ENCODE measurements at places on chromosomes 11 and 22.

GRCh38 chr11:118592616-118593367, 14.6 kb upstream of the PHLDB1 start:
- no peak for DNase-seq

- no peak for DNase-seq
Measured at GRCh38 chr11:70230840-70231710, 28.0 kb downstream of the FADD start.

GRCh38 chr11:126527651-126528050, 172.2 kb downstream of the ST3GAL4 start:
- DNase-seq, result no peak

- DNase-seq, result no peak
Measured at GRCh38 chr22:46018859-46019258, 41.9 kb upstream of the WNT7B start.

- DNase-seq, result no peak
Measured at GRCh38 chr11:132539590-132540368, 992.5 kb downstream of the OPCML start.

GRCh38 chr11:116257883-116258282, 514.9 kb downstream of the BUD13 start:
- DNase-seq, result no peak

- DNase-seq, result no peak
Measured at GRCh38 chr11:117186431-117186761, 7.9 kb downstream of the SIDT2 start.

GRCh38 chr11:69870766-69871165, 51.5 kb upstream of the FGF3 start:
- no peak for DNase-seq

- no peak for DNase-seq
Measured at GRCh38 chr11:105245781-105246315, 106.3 kb upstream of the CARD18 start.

DNA sequence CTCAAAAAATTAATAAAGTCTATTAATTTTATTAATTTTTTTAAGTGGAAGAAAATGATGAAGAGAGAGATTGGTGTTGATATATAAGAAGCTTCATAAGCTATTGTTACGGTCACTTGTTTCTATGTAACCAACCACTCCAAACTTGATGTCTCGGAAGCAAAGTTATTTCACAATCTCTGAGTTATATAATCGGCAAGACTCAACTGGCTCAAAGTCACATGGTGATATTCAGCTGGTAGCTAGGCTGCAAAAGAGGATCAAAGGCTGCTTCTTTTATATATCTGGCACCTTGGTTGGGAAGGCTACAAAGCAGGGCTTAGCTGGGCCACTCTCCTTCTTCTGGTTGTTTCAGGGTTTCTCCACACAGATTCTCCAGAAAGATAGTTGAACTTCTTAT, 245.1 kb upstream of the ARHGAP42 start:
- DNase-seq, result no peak

DNA sequence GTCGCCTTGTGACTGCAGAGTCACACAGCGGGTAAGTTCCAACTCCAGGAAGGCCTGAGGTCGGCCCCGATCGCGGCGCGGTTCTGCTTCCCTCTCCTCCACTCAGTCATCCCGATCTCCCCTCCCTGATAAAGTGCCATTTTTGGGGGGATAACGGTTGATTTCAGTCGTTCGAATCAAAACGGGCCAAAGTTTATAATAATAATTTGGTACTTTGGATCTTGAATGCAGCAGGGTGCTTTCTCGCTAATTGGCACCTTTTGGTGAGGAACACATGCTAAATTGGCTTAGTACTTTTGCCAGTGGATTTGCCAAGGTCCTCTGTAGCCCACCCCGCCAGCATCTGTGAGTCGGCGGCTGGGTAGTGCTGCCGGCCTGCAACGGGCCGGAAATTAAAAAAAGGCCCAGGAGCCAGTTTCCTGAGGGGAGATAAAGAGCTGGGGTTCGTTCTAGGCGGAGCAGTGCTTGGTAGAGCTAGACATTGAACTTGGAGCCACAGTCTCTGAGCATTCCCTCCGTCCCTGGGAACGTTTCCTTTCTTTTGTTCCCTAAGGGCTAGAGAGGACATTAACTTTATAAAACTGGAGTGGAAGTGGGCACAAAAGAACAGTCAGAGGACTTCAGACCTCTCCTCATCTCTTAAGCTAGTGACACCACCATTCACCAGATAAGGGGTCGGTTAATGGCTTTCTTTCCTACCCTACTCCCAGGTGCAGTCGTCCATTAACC, 997 bp downstream of the UBE2L3 start:
- peak; percentile 41 for DNase-seq

GRCh38 chr11:125389339-125390166, 106.5 kb downstream of the FEZ1 start:
- no peak for DNase-seq

DNA sequence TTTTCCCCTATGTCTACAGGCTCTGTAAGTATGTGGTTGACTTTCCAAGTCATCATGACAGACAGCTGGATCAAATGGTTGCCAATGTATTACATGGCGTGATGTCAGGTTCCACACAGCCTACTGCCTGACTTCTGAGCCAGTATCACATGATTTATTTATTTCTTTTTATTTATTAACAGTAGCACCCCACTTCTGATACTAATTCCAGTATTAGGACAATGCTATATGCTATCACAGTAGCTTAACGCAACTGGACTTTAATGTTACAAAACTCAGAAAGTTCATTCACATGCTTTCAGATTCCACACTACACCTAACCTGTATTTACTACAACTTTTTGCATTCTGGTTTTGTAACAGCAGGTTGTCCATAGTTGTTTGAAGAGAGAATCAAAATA, 17.7 kb upstream of the C11orf24 start:
- no peak for DNase-seq

GRCh38 chr11:60121264-60121663, 32.8 kb downstream of the MS4A2 start:
- no peak for DNase-seq

DNA sequence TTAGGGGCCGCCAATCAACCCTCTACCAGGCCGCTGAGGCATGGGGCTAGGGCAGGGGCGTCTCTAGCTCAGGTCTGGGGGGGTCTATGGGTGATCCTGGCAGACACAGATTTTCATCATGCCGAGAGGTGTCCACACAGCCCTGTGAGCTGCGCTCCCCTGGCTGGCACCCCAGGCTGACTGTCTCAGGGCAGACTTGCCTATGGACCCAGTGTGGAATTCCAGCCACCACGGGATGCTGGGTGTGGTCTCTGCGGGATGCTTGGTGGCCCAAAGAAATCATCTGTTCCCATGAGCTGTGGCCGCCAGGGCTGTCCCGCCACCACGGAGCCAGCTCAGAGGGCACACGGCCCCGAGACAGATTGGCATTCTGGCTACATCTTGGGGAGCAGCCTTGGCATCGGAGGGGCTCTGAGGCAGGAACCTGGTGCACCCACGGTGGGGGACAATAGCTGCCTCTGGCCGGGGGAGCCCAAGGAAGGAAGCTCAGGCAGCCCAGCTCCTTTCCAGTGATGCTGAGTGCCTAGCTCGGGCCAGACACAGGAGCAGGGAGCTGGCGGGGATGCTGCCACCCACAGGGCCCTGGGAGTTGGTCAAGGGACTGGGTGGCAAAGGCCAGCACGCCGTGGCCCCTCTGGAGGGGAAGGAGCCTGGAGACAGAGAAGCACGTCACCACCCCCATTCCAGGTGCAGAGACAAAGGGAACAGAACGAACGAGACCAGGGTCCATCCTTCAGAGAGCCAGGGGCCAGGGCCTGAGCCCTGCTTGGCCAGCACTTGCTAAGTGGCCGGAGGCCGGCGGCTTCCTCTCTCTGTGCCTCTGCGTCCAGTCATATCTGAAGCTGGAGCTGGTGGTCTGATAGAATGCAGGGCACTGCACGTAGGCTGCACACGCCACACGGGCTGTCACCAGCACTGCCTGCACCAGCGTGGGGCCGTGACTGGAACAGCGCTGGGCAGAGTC, 64.4 kb upstream of the FGF3 start:
- DNase-seq, result no peak

DNA sequence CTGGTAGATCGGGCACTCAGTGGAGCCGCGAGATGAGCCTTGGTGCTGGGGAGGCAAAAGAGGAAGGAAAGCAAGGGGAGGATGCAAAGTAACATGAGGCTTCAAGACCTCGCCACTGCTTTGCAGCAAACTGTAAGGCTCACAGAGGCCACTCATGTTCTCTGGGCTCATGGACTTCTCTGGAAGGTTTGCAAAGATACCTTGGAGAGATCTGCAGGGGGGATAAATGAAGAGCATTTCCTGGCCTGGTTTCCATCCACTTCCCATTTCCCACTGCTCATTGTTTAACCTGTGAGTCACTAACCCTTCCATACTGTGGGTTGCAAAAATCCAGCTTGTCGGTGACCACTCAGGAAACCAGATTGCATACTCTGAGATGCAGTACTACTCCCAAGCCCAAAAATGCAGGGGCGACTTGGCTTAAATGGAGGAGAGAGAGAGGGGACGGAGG, 38.5 kb downstream of the OSBP2 start:
- no peak for DNase-seq

DNA sequence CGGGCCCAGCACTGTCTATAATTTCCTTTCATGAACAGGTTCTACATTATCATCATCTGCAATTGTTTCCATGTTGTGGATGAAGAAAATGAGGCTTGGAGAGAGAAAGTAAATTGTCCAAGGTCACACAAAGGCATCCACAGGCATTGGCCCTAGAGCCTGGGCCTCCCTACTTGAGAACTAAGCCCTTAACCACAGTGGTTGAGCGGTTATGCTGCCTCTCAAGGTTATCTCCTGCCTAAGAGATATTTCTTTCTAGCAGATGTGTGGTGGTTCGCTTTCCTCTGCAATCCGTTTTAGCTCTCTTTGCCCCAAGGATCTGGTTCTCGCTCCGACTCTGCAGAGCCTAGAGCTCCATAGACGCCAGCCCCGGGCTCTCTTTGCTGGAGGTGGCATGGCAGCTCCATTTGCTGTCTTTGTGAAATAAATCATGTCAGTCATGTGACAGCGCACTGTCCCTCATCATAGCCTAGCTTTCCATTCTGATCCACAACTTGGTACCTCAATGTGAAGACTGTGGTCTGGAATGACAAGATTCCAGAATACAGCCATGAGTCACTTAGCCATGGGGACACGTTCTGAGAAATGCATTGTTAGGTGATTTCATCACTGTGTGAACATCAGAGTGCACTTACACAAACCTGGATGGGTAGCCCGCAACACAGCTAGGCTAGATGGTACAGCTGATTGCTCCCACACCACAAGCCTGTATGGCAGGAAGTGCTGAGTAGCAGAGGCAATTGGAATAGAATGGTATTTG, 27.2 kb downstream of the RPS6KA4 start:
- DNase-seq, result peak; percentile 22

GRCh38 chr22:45678961-45679912, 7.6 kb downstream of the ATXN10 start:
- no peak for DNase-seq

DNA sequence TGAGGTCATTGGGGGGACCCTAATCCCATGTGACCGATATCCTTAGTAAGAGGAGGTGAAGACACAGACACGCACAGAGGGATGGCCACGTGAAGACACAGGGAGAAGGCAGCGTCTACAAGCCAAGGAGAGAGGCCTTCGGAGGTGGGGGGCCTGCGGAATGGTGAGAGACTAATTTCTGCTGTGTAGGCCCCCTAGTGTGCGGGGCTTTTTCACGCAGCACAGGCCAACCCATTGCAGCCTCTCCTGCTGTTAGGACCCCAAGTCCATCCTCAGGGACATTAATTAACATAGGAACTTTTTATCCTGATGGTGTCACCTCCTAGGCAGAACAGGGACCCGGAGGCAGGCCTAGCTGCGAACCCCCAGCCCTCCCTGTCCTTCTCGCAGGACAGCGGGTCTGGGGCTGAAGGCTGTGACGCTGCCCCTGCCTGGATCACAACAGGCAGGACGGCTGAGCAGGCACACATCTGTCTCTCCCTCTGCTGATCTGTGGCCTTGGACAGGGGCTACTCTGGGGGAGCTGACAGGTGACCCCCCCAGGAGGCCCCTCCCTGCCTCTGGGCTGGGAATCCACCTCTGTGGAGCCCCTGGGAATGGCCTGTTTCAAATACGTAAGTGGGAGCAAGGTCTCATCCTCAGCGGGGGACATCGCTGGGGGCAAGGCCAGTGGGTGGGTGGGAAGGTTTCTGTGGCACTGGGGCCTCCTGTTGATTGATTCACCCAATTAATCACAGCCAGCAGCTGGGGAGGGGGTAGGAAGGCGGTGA, 7.9 kb downstream of the ASCL2 start:
- DNase-seq, result no peak

GRCh38 chr11:68835749-68836148, 6.0 kb downstream of the CPT1A start:
- no peak for DNase-seq

DNA sequence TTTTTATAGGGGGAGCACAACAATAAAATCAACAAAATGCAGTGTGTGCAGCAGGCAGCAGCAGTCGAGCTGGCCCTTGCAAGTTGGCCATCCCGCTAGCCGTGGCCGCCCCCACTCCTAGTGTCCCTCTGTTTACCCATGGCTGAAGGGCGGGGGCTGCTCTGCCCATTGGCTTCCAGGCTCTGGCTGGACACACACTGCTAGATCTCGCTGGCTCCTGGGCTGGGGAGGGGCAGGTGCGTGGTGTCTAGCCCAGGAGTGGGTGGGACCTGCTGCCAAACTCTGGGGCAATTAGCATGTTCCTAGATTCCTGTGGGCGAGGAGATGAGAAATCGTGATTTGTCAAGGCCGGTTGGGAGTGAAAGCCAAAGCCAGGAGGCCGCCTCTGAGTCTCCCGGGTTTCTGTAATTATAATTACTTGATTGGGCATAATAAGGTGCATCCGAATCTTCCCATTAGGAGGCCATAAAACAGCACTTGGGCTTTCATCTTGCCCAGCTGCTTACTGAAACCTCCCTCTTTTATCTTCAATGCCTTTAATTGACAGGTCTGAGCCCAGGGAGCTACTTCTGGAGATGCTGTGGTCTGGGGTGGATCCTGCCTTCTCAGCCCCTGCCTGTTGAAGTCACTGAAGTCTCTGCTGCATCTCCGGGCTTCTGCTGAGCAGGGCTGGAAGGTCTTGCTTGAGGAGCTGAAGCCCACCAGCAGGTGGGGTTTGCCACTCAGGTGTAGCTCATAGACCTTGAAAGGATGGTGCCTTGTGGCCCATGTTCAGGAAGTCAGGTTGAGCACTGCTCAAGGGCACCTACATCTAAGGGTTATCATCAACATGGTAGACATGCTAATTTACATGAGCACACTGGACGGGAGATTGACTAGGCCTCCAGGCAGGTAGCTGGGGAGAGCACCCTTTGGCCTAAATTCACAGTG, 44.5 kb upstream of the DKK3 start:
- DNase-seq, result peak; percentile 54

GRCh38 chr11:134223121-134223520, 646 bp downstream of the NCAPD3 start:
- peak; percentile 54 for DNase-seq
